Left lung (tissue), 14 donors: ENCODE measurements at places on chromosomes 13 and 19.
A peak's percentile ranks its signal among the peaks of the same experiment; 100 is the strongest.

- no peak overlapping the region for H3K4me3 ChIP-seq
- no peak overlapping the region for H3K27ac ChIP-seq
- no peaks in the 10 kb centered on the region for H3K4me1 ChIP-seq
These were observed 11.9 kb downstream of the SHISA7 start for GRCh38 chr19:55431183-55431582.

- H3K4me3 ChIP-seq: no peak overlapping the region
- DNase-seq: no peak
- no peaks in the 10 kb centered on the region for H3K36me3 ChIP-seq
- no peaks in the 10 kb centered on the region for H3K27me3 ChIP-seq
- H3K4me1 ChIP-seq: peaks cover 8% of the 10 kb centered on the region
These were observed 5.0 kb upstream of the GZMM start for GRCh38 chr19:538641-539428.

GRCh38 chr13:44368062-44368591, 5.5 kb upstream of the SERP2 start:
- no peak overlapping the region for H3K27ac ChIP-seq
- H3K27me3 ChIP-seq: no peaks in the 10 kb centered on the region
- DNase-seq: no peak
- no peaks in the 10 kb centered on the region for H3K4me1 ChIP-seq
- no peak overlapping the region for H3K4me3 ChIP-seq

GRCh38 chr13:29713839-29714238, 118.4 kb upstream of the SLC7A1 start:
- no peak overlapping the region for H3K4me3 ChIP-seq
- peaks cover 10% of the 10 kb centered on the region for H3K27me3 ChIP-seq
- DNase-seq: no peak
- no peaks in the 10 kb centered on the region for H3K4me1 ChIP-seq

DNA sequence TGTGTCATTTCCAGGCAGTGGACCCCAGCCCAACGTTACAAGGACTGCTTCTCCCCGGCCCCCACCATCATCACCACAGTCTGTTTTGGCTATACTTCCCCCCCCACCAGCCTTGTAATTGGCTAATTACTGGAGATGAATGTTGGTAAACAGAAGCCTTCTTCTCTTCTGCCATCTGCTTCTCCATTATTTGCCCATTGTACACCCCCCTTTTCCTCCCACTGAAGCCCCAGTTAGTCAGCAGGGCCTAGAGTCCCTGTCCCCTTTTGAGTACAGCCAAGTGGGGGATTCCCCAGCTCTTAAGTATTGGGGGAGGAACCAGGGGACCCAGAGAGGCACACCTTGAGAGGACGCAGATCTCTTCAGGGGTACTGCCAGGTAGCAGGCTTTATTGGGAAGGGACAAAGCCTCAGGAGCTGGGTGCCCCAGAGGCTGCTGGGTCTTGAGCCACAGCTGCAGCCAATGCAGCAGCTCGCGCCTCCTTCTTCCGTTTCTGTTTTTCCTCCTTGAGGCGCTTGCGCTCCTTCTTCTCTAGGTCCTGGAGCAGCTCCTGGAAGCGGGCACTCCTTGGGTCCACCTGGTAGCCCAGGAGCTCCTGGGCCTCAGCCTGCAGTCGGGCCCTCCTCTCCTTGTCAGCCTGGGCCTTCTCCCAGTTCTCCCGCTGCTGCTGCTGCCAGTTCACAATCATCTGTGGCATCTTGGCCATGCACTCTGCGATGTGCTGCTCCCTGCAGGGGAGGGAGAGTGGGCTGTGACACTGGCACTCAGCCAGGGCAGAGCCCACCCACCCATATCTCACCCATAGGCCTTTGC, 3.0 kb downstream of the GADD45GIP1 start:
- H3K36me3 ChIP-seq: no peaks in the 10 kb centered on the region
- H3K4me3 ChIP-seq: no peak overlapping the region
- no peak overlapping the region for H3K27ac ChIP-seq
- no peak for DNase-seq
- peaks cover 83% of the 10 kb centered on the region for H3K4me1 ChIP-seq

DNA sequence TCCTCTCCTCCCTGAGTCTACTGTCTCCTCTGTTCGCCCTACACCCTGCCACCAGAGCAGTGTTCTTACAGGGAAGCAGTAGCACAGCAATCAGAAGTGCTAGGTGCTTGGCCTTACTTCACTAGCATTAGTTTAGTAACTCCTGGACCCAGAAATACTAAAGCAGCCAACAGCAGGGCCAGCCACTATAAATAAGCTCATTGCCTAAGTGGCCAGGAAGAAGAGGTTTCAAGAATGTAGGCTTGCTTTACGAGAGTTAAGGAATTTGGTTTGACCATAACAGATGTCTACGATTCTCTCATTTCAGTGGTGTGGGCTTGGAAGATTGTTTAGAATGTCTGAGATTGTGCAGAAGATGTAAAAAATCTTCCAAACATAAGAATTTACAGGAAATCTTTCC, 103.3 kb downstream of the ZAR1L start:
- no peaks in the 10 kb centered on the region for H3K4me1 ChIP-seq
- no peaks in the 10 kb centered on the region for H3K27me3 ChIP-seq
- no peak overlapping the region for H3K4me3 ChIP-seq
- H3K27ac ChIP-seq: no peak overlapping the region
- H3K36me3 ChIP-seq: peaks cover 73% of the 10 kb centered on the region

DNA sequence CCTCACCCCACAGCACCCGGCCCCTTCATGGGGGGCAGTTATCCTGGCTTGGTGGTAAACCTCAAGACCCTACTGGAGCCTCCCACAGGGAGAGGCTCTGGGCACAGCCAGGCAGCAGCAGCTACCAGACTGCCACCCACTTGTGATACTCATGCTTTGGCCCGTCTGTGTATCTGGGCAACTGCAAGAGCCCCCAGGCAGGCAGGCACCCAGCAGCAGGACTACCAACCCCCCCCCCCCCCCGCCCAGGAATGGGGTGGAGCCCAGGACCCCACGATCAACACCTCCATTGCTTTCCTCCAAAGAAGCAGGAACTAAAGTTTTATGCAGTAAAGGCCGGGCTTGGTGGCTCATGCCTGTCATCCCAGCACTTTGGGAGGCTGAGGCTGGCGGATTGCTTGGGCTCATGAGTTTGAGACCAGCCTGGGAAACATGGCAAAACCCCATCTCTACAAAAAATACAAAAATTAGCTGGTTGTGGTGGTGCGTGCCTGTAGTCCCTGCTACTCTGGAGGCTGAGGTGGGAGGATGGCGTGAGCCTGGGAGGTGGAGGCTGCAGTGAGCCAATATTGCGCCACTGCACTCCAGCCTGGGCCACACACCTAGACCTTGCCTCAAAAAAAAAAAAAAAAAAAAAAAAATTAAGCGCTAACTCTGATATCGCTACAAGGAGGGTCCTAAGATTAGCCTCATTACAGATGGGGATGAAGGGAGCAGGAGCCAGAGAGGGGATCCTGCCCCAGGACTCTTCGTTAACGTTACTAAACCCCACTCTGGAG, 1.1 kb upstream of the LYL1 start:
- no peaks in the 10 kb centered on the region for H3K27me3 ChIP-seq
- peaks cover 28% of the 10 kb centered on the region for H3K36me3 ChIP-seq
- H3K4me1 ChIP-seq: peaks cover 61% of the 10 kb centered on the region
- peak overlapping the region; percentile 50 for H3K4me3 ChIP-seq
- no peak for DNase-seq

GRCh38 chr13:62337109-62337880, 921.6 kb upstream of the PCDH20 start:
- no peak for DNase-seq
- H3K36me3 ChIP-seq: no peaks in the 10 kb centered on the region
- H3K27ac ChIP-seq: no peak overlapping the region
- no peak overlapping the region for H3K4me3 ChIP-seq
- no peaks in the 10 kb centered on the region for H3K27me3 ChIP-seq
- H3K4me1 ChIP-seq: no peaks in the 10 kb centered on the region

DNA sequence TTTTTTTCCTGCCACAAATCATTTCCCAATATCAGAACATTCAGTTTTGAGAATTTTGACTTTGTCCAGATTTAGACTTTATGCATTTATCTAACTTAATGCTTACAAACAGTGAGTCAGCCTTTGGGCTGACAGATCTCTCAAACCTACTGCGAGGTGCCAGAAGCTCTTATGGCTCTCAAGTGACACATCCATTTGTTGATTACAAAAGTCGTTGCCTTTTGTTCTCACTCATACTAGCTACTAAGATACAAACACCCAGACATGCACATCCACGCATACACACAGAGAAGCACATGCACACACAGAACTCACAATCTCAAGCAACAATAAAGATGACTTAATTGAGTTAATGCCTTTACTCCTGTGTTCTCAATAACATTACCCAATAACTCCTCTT, 1147.5 kb downstream of the DIAPH3 start:
- no peak for DNase-seq
- H3K4me1 ChIP-seq: no peaks in the 10 kb centered on the region
- H3K36me3 ChIP-seq: no peaks in the 10 kb centered on the region

DNA sequence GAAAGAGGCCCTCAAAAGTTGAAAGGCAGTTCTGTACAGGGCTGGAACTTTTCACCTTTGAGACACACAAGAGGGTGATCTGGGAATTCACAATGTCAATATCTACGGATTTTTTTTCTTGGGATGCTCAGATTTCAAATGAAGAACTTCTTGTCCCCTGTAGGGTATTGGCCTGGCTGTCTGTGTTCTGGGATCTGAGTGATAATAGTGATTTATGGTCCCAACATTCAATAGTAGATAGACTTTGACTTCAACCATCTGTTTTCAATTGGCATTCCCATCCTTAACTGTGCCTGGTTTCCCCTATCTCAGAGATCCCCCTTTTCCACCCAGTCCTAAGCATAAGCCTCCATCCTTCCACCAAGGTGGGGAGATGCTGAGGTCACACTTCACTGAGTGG, 274.1 kb downstream of the COG6 start:
- H3K27me3 ChIP-seq: no peaks in the 10 kb centered on the region
- no peaks in the 10 kb centered on the region for H3K36me3 ChIP-seq
- H3K4me3 ChIP-seq: no peak overlapping the region
- no peak for DNase-seq
- no peak overlapping the region for H3K27ac ChIP-seq

- no peaks in the 10 kb centered on the region for H3K36me3 ChIP-seq
- no peaks in the 10 kb centered on the region for H3K4me1 ChIP-seq
- H3K27ac ChIP-seq: no peak overlapping the region
- DNase-seq: no peak
- no peaks in the 10 kb centered on the region for H3K27me3 ChIP-seq
- no peak overlapping the region for H3K4me3 ChIP-seq
These were observed 498.2 kb downstream of the IRS2 start for GRCh38 chr13:109288151-109288709.

DNA sequence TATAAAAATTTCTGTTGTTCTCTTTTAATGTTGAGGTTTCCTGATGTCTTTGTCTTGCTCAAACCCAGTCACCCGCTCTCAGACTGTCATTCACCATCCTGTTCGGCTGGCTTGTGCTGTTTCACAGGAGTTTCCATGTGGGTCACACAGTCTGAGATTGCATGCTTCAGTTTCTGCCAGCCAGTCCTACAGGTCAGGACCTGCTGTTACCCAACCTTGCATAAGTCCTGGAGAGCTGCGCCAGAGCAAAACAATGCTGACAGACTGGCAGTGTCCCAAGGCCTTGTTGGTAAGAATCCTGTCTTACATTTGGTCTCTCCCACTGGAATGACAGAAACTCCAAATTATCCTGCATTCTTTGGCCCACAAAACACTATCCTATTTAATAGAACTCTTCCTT, 340.0 kb upstream of the SLITRK5 start:
- no peaks in the 10 kb centered on the region for H3K27me3 ChIP-seq
- no peak overlapping the region for H3K4me3 ChIP-seq
- H3K36me3 ChIP-seq: no peaks in the 10 kb centered on the region
- no peak overlapping the region for H3K27ac ChIP-seq
- DNase-seq: no peak

DNA sequence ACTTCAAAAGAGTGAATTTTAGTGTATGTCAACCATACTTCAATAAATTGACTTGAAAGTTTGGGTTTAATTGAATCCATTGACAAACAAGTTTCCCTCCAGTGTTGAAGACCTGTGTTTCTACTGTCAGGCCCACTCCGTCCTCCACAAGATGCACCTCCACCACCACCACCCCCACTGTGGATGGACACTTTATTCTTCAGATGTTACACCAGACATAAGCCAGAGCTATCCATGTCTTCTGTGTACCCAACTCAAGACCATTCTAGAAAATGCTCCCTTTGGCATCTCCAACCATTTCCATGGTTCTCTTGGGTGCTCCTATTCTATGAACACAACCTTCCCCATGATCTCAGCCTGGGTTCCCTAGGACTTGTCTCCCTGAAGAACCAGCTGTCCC, 207.0 kb downstream of the COL4A1 start:
- DNase-seq: no peak
- no peak overlapping the region for H3K27ac ChIP-seq
- no peaks in the 10 kb centered on the region for H3K36me3 ChIP-seq

- no peaks in the 10 kb centered on the region for H3K36me3 ChIP-seq
- H3K4me3 ChIP-seq: no peak overlapping the region
- no peaks in the 10 kb centered on the region for H3K27me3 ChIP-seq
- H3K4me1 ChIP-seq: peaks cover 65% of the 10 kb centered on the region
These were observed 8.8 kb downstream of the DDX39A start for GRCh38 chr19:14410091-14411051.

GRCh38 chr13:43080199-43080598, 56.8 kb downstream of the DNAJC15 start:
- no peak overlapping the region for H3K4me3 ChIP-seq
- DNase-seq: no peak
- H3K27ac ChIP-seq: no peak overlapping the region

DNA sequence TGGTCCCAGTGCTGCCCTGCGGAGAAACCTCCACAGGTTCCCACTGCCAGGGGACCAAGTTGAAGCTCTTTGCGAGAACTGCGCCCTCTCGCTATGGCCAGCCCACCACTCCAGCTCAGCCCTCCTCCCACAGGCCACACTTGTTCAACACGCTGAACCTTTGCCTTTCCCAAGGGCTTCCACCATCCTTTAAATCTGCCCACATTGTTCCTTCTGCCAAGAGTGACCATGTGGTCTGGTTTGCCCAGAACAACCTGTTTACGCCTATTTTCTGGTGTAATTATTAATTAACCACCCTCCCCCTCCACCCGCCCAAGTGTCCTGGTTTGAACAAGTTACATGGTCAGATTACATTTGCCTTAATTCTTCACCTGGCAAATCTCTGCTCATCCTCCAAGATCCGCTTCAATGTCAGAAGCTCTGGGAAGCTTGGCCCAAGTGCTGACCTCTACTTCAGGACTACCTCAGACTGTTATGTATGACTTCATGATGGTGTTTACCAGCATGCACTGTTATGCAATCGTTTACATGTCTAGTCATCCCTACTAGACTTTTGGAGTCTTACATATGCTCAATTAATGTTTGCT, 12.0 kb upstream of the USP12 start:
- H3K36me3 ChIP-seq: no peaks in the 10 kb centered on the region
- no peaks in the 10 kb centered on the region for H3K4me1 ChIP-seq
- H3K27me3 ChIP-seq: no peaks in the 10 kb centered on the region
- H3K27ac ChIP-seq: no peak overlapping the region
- DNase-seq: no peak

GRCh38 chr19:49200238-49200862, 42.8 kb downstream of the TRPM4 start:
- no peaks in the 10 kb centered on the region for H3K27me3 ChIP-seq
- H3K27ac ChIP-seq: no peak overlapping the region
- H3K4me1 ChIP-seq: peaks cover 18% of the 10 kb centered on the region
- DNase-seq: no peak
- no peak overlapping the region for H3K4me3 ChIP-seq
